HT-29 (cell line): ENCODE measurements at places on chromosomes 1 and 21. TPM values are rescaled to one million over a fixed set of nuclear protein-coding genes. Genes with fewer than 3 reads are reported as not detected.

- no peak for DNase-seq
Observed at GRCh38 chr1:23050201-23050600, 30.9 kb downstream of the KDM1A start.

DNA sequence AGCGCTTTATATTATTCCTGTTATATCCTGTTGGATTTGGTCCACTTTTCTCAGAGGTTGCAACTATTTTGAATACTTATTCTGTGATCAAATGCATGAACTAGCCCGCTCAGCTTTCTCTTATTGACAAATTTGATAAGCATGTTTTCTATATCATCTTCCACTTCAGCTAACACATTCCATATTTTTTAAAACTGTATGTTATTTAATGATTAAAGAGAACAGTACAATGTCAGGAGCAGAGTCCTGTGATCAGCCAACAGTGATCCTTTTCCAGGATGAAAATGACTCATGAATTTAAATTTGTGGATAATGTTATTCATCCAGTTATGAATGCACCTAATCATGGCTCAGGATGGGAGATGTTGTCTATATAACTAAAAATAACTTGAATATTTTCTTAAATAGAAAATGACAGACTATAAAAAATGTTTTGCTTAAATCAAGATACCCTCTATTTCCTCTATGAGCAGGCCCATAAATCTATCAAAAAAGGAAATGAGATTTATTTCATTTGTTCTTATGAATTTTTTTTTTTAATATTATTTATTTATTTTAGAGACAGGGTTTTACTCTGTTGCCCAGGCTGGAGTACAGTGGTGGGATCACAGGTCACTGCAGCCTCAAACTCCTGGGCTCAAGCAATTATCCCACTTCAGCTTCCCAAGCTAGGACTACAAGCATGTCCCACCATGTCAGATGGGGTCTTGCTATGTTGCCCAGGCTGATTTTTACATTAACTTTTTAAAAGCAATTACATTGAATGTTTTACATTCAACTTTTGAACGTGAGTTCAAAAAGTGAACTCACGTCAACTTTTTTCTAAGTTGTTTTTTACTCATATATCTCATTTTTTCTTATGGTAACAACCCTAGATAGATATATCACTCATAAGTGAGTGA lies 12.5 kb downstream of the BPNT1 start:
- no peak for DNase-seq

DNA sequence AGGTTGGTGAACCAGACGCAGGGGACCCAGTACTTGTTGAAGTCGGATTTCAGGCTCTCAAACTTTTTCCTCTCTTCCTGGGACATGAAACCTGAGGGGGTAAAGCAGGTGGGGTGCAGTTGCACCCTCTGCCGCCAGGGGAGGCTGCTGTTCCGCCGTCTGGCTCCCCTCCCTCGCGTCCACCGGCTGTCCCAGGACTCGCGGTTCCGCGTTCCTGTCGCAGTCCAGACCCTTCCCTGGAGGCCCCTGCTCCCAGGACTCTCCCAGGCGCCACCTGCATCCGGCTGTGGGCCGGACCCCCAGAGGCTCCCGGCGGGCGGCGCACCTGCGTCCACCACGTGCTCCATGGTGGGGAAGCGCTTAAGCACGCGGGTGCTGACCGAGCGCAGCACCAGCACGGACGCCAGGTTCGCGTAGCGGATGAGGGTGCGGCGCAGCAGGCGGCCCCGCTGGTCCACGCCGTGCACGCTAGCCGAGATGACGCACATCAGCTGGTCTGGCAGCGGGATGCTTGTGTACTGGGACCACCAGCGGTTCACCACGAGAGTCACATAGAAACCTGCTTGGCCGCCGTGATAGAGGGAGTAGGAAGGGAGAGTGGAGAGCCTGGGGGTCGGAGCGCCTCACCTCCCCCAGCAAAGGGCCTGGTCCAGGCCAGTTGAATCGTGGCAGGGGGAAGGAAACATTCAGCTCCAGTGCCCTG lies 1.7 kb downstream of the BEST4 start:
- DNase-seq = peak; percentile 86

Gene F13B
- 0.10 TPM in 1 of 2 replicates, not detected in the other for total RNA-seq
